NCI-H2081 treated with DMSO at 0.1 percent for 48 hours (cell line): ENCODE measurements at places on chromosomes 6 and 20.

DNA sequence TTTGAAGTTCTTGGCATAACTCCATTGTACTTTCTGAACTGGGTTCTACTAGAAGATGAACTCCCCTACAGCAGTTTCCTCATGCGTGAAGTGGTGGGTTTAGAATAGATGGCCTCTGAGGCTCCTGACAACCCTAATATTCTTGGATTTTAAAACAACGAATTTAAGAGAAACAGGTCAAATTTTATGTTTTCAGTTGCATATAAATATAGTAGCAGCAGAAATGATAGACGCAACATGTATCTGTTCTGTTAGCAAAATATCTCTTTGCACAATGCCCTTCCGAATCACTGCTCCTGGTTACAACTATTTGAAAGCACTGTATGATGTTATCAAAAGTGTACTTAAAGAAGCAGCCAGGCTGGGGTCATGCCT is 247.2 kb downstream of the TBC1D7 start:
- no peak for DNase-seq

DNA sequence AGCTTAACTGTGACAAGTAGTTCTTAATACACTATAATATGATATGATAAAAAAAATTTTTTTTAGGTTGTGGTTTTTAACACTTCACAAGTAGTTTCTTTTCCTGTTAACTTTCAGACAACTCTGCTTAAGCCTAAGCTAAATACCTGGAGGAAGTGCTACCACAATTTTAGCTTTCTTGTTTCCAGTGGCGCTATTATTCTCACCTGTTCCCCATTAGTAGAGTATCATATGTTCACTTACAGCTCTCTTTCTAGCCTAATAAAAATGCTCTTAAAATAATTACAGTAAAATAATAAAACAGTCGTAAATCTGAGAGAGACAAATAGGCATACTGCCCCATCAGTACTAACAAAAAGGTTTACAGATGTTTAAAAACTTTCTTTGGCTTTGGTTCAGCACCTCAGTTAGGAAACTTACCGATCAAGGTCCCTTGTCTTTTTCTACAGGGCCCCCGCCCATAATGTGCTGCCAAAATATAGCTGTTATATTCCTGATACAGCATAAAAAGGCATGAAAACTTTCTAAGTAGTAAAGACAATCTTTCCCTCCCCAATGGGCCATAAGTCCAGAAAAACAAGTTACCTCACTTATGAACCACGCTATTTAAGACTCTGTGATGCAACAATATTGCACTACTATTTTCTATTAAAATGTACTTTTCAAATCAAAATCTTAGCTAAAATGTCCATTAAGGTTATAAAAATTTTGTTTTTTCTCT is 57.9 kb downstream of the SESN1 start:
- DNase-seq = no peak

DNA sequence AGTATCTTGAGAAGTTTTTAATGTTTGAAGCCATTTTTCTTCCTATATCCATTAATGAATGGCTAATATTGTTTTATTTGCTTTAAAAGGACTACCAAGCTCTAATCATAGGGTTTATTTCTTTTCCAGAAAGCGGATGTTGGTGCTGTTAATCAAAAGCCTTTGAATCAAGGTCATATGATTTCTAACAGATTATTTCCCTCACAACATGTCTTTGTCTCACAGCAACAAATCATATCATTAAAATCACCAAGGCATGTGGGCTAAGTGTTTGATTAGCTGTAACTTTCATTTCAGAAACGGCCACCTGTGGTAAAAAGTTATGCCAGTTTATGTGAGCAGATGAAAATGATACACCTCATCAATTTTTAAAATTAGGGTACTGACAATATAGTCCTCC is 21.7 kb downstream of the TRAF3IP2 start:
- DNase-seq = peak; percentile 23

DNA sequence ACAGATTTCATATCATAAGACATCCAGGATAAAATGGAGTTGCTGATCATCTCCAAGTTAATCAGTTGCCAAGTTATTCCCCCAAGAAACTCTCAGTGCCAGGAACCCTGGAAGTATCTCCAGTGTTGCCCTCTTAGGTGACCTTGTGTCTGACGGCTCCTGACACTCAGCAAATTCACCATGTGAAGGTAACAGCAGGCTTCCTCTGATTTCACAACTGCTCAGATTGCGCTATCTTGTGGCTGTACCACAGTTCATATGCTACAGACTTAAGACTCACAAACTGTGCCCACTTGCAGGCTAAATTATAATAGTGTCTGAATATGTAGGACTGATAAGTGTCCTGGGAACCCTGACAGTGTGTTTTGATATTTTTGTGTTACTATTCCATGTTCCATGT is 186.6 kb upstream of the OPRM1 start:
- DNase-seq = no peak

GRCh38 chr20:50044353-50044960 is 61.7 kb downstream of the SNAI1 start:
- no peak for DNase-seq

DNA sequence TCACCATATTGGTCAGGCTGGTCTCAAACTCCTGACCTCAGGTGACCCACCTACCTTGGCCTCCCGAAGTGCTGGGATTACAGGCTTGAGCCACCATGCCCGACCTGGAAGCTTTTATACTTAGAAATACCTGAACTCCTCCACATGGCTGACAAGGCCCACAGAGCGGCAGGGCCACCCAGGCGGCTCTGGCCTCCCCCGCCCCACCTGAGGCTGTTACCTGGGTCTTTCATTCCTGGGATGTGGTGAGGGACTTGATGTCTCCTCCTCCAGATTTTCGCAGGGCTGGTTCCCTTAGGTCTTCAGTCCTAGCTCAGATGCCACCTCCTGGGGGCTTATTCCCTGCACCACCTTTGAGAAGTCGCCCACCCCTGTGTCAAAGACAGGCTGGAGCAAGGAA is 152.1 kb downstream of the LY86 start:
- no peak for DNase-seq

DNA sequence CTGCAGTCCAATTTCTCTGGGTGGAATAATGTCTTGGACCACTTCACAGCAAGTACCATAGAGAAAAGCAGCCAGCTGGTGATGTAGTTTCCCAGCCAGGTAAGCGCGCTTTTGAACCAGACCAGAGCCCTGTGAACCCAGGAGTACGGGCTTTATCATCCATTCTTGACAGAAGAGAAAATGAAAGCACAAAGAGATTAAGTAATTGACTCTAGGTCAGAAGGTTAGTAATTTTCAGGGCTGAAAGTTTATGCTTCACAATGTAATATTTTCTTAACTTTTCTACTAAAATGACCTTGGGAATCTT is 7.1 kb upstream of the UST start:
- no peak for DNase-seq

GRCh38 chr20:61694682-61695081 is 371.0 kb downstream of the TAF4 start:
- no peak for DNase-seq
